Activated CD4-positive, CD25-positive, alpha-beta regulatory T cell treated with anti-CD3 and anti-CD28 coated beads, Interleukin-2, amount 50 U/mL, for 24 hours (primary cell): ENCODE measurements at places on chromosomes 5 and 9.

DNA sequence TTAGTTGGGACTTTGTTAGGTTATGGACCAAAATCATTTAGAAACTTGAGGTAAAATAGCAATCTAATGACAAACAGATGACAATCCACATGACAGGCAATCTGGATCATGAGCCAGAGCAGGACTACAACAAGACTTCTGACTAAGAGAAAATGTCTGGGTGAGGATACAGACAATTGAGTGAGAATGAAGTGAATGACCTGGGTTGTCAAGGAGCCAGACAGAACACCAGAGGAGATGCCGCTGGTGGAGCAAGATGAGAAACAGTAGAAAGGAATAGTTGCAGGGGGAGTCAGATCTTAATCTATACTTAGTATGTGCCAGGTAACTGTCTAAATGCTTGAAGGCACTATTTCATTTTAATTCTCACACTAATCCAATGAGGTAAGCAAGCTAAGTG, 277.8 kb downstream of the PRELID2 start:
- no peak for ATAC-seq

DNA sequence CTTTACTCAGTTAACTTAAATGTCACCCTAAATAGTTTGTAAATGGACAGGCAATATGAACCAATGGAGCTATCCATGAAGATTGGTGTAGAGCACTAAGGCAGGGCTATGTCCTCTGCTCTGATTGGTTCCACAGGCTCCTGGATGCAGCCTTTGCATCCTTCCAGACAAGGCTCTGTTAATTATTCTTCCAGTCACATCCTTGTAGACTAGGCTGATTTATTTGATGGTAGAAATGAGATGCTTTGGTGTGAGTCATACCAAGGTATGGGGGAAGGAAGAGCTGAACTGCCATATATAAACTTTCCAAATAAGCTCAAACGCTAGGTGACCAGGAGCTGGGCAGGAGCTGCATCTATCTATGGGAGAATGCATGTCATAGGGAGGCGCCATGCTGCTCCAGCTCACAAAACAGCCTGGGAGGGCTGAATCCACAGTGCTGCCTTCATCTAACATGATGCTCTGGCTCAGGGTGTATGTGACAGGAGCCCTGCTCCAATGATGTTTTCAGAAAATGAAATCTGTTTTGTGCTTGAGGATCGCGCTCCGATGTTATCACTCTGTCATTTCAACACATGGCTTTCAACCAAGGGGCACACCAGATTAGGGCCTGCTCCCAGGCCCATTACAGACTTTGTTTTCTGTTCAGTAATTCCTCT, 818.0 kb upstream of the ZNF608 start:
- ATAC-seq, result no peak

DNA sequence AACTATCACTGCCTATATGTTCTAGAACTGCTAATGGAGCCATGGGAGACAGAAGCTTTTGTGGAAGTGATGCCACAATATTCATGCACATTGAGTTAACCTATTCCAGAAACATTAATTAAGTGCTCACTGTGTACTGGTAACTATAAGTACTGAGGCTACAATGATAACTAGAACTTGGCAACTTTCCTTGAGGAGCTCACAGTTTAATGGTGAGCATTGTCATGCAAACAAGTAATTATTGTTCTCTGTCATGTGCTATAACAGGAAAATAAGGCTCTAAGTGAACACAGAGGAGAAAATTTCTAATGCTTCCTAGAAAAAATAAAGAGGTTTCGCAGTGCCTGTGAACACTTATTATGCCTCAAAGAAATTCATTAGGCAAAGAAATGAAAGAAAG, 142.2 kb downstream of the BAAT start:
- no peak for ATAC-seq

GRCh38 chr9:12880406-12881015, 105.7 kb downstream of the LURAP1L start:
- ATAC-seq, result no peak

DNA sequence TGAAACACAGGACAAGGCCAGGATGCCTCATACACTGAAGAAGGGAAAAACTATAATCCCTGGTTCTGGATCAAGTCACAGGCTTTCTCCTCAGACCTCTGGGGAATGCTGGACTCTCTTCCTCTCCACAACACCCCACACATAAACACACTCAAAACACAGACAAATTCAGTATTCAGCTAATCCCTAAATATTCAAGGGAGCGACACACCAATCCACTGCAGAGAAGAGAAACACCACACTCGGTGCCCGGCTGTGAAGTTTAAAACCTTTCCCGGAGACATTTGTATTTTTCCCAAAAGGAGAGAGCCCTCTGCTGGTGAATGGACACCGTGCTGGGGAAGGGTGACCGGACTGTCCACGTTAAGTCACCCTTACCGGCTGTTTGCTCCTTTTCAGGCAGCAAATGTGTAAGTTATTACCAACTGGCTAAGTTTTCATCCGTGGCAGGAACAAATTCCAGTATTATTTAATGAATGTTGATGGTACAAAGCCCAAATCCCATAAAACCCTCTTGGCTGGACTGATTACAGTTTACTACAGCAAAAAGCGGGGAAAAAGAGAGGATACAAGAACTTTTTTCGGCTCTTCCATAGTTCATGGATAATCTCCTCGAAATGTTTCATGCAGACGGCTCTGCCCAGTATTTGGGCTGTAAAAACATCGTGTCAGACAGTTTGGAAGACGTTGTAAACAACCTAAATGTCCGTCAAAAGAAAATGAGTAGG, 130.9 kb upstream of the SLC30A5 start:
- ATAC-seq, result no peak

GRCh38 chr5:78500871-78501270, 140.5 kb downstream of the SCAMP1 start:
- ATAC-seq, result no peak

DNA sequence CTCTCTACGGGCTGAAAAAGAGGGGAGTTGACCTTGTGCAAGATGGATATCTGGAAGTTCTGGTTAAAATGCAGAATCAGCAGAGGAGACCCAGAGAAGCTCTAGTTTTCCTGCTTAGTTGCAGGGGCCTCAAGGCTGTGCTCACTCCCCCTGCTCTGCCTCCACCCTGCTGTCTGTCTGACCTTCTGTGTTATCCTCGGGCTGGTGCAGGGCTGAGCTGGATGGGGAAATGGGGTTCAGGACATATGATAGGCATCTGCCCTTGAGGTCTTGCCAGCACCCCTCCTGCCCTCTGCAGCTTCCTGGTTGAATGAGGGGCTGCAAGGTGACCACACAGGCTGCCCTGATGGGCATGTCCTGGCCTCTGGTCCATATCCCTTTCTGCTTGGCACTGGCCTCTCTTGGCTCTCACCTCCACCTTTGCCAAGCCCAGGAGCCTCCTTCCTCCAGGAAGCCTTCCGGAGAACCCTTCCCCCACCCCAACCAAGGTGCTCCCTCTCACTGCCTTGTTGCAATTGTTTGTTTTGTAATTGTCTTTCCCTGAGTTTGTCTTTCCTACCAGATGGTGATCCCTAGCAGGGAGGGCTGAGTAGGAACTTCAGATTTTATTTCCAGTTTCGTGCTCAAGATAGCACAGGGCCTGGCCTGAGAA, 1.3 kb downstream of the TMEM268 start:
- no peak for ATAC-seq

DNA sequence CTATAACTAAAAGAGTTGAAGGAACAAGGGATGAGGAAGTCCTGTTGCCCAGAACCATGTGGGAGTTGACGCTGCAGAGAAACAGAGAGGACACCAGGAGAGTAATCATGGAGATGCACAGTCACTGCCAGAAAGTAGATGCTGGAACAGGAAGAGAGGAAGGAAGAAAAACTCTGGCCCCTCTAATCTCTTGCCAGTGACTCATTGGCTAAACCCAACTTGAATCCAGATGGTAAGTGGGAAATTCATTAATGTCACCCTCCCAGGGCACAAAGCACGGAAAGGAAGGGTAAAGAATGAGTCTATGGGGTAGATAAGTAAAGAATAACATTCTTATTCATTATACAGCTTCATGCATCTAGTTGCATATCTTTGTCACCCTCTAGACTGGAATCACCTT, 631.9 kb downstream of the PRELID2 start:
- no peak for ATAC-seq

- no peak for ATAC-seq
Measured at GRCh38 chr5:127556609-127557334, 39.3 kb downstream of the PRRC1 start.

DNA sequence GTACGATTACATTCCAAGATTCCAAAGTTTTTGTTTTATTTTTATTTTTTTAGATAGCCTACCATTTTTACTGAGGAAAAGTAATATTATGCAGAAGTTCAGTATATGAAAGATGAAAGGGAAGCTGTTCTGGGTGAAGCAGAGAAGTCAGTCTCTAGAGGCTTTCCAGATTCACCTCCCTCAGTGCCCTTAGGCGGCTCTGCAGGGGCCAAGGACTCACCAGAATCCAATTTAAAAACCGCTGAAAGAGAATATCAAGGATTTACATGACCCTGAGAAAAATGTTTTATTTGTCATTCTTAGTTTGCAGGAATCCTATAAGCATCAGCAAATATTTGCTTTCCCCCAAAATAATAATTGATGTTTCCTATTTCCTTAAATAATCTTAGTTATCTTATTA, 1084.6 kb upstream of the ARRDC3 start:
- no peak for ATAC-seq

DNA sequence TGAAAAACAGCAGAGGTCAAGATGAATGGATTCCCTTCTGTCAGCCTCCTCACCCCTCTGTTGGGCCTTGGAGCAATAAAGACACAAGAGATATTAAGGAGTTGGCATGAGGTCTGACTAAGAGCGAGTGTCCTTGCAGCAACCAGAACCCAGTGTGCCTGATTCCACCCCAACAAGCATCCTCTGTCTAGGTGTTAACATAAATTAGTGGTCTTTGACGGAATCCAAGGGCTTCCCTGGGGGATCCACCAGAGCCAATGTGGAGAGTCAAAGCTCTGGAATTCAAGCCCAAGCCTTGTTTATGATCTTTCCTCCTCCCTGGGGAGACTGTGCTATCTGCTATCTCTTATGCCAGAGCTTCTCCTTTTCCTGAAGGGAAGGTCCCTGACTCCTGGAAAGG, 128.1 kb upstream of the SMIM23 start:
- ATAC-seq, result no peak

DNA sequence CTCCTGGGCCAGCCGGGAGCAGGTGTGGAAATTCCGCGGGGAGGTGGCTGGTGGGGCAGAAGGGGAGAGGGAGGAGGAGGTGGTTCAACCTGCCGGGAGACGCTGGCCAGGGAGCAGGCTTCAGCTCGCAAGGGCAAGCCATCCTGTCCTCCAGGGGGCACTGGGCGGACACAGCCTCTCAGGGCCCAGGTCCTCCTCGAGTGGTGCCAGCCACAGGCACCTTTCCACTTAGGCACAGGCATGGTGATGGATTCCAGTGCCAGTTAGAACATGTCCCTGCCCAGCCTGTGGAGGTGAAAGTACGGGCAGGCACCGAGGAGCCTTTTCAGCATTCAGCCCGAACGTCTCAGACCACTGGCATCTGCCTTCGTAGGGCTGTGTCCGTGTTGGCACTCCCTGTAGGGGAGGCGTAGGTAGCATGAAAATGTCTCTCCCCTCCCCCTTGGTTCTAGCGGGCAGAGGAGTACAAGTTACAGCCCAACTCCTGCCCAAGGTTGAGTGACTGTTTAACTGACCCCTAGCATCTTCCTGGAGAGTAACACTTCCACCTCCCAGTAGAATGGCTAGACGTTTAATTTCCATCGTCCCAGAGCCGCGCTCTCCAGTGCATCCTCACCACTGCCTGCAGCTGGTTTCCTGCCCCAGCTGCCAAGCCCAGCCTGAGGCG, 48.9 kb downstream of the DAB2IP start:
- no peak for ATAC-seq

DNA sequence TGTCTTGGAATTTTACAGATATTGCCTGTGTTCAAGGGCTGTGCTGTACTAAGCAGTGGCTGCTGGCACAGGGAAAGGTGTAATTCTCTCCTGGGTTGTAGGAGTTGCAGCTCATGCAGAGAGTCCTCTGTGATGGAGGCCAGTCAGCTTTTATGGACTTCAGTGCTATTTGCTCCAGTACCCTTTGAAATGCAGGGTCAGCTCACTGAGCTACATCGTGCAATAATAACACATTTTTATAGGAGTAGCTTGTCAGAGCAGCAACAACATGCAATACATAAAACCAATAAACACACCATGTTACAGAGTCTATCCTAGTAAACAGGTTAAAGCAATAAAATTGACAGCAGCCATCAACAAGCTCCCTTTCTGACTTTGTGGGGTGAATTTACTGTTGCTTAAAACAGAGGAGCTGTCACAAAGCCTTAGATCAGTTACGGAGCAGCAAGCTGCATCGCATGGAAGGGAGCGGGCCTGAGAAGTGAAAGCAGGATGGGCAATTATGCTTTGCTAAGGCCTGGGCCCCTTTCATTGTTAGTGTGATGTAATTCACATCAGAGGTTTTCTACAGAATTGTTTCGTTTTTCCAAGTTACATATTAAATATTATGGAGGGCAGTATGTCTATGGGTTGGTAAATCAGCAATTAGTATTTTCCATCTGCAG, 16.8 kb downstream of the CD180 start:
- ATAC-seq, result no peak

DNA sequence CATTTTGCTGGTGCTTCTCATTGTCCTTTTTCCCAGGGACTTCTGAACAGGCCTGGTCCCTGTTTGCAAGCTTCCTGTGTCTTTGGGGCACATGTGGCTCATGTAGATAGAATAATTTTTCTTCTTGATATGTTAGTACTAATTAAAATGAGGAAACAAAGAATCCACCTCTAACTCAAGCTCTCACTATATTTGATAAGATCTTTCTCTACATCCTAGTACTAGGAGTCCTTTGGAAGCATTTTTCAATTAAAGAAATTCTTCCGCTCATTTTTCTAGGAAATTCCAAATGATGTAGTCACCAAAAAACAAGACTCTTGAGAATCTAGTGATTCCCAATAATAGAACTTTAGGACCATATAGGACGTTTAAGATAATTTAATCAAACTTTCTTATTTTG, 165.3 kb downstream of the SEC61B start:
- ATAC-seq, result no peak

DNA sequence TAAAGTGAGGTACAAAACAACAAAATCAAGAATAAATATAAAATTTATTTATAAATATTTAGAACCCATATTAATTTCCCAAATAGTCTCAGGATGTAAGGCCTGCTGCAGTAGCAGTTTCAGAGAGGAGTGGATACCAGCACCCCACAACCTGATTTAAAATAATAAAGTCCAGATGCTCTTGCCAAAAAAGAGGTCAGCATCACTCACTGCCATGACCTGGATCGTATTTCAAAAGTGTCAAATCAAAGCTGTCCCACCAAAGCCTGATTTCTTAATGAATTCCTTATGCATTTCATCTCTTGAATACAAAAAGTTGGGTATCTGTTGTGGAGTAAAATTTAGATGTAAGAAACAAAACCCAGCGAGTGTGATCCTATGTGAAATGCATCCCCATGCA, 58.0 kb upstream of the ROR2 start:
- ATAC-seq, result no peak

DNA sequence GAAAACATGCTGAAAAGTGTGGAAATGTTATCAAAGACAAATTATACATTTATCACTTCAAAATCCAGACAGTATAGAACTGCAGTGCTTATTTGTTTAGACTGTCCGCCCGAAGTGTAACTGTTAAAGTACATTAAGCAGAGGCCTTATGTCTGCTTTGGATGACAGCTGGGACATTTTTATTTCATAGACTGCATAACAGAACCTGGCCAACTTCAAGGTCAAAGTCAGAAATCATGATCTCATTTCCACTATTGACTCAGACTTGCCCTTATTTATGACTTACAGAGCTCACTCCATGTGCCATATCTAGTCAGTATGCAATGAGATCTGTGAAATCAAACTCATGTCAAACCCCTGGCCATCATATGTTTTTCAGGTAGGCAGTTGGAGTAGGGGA, 87.7 kb downstream of the RAB3C start:
- ATAC-seq, result no peak

- ATAC-seq, result no peak
Measured at GRCh38 chr5:160169326-160169725, 50.1 kb upstream of the PWWP2A start.

GRCh38 chr5:125987677-125988255, 435.4 kb upstream of the GRAMD2B start:
- ATAC-seq, result no peak
